ENCODE measurements at places on chromosomes 1 and 21.
A peak's percentile ranks its signal among the peaks of the same experiment; 100 is the strongest.

GRCh38 chr1:84427250-84428188 lies 29.2 kb downstream of the DNASE2B start:
- no peak for DNase-seq

DNA sequence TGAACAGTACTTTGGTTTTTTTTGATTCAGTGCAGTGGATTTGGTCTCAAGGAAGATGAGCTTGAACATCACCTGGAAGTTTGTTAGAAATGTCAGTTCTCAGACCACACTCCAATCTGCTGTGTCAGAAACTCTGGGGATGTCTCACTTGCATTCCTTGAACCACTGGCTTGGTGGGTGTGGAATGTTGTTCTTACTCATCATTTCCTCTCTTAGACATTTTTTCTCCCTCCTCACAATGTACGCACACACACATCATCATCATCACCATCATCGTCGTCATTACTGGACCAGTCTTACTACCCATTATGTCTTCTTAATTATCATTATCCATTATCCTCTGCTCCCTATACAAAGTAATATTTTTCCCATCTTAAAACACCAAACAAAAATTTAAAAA lies 91.9 kb upstream of the KCNK2 start:
- no peak for DNase-seq

GRCh38 chr1:97105531-97105930 lies 383.9 kb downstream of the PTBP2 start:
- no peak for DNase-seq

DNA sequence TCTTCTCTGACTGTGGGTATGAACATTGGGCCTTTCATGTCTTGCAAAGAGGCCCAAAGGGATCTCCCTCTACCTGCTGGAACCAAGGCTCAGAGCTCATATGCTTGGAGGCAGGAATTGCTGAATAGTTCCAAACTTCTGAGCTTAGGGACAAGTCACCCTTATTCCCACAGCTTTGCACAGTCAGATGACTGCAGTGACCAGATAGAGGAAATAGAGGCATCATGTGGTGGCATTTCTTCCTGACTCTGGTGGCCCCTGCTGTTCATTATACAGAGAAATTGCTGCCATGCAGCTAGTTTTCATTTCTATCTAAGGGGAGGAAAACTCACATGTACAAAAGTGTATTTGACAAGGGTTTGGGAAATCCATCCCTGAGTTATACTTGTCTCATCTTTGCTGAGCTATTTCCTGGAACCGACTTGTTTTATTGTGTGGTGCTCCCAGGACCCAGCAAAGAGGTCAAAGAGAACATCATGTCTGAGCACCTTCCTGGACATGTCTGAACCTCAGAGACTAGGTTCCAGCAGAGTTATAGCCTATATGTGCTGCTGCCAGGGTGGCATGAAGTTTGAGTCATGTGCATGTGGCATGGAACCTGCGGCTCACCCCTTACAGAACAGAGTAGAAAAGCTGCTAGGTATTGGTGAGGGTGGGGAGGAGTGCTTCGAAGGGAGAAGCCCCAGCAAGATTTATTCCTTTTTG lies 131.2 kb downstream of the PIK3R3 start:
- DNase-seq, result no peak

- no peak for DNase-seq
These were observed 346.3 kb upstream of the POU3F1 start for GRCh38 chr1:38392861-38393260.

DNA sequence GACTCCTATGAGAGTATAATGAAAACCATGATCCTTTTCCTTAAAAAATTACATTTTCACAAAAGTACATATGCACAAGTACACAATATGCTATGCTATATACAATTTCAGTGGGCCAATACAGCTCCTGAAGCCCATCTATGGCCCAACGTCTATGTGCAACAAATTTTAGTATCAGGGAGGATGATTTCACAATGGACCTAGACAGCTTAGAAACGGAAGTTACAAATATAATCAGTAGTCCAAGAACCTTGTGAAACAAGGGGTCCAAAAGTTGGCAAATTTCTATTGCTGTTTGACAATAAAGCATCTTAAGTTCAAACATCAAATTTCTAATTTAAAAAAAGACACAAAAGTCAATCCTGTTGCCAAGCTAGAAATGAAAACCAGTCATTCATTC lies 87.0 kb downstream of the DPYD start:
- DNase-seq, result no peak

DNA sequence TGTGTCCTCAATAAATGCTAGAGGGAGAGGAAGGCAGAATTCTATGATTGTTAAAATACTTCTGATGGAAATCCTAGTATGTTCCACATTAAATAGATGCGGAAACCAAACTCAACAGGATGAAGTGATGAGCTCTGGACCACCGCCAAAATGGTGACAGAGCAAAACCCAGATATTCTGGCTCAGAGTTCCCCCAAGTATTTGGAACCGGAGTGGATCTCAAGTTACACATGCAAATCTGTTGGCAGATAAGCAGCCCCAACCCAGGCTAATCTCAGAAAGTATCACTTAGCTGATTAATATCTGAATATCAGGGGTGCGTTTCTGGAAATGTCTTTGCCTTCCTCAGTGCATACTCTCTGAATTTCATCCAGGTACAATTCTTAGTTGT lies 17.4 kb upstream of the GRHL3 start:
- DNase-seq, result no peak

DNA sequence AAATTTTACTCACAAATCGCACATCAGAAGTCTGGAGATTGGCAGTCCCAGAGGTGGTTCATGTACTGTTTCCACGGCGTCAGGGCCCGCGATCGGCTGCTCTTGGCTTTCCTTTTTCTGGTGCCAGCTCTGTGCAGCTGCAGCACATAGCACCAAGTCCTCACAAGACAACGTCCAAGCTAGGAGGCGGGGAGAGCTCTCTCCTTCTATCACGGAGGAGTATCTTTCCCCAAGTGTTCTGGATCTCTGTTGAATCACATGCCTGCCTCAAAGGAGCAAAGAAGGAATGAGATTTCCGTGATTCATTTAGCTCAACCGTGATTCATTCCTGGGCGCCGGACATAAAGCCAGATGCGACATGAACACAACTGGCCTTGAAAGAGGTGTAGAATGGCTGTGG lies 25.5 kb downstream of the MT1HL1 start:
- DNase-seq, result no peak

- peak; percentile 18 for DNase-seq
These were observed 21.5 kb upstream of the SLC44A5 start for GRCh38 chr1:75632350-75632949.

Data from neural crest cell (in vitro differentiated cells).